Left kidney (tissue), 8 donors: ENCODE measurements at places on chromosomes 5 and 9.

- no peak for DNase-seq
Measured at GRCh38 chr5:59173578-59173977, 590.7 kb downstream of the RAB3C start.

GRCh38 chr9:124739360-124739759, 31.8 kb downstream of the NR6A1 start:
- DNase-seq, result no peak

DNA sequence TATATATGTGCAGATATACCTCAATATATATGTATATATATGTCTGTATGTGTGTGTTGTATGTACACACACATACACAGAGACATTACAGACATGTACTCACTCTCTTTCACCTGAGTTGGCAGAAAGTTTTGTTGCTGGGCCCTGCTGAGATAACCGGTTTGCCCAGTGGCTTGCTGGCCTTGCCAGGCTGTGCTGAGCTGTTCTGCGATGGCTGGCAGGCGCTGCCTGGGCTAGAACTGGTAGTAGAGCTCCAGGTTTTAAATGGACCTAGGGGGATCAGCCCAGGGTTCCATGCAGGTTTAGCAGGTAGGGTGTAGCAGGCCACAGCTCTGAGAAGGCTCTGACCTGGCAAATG, 394.3 kb downstream of the GADD45G start:
- no peak for DNase-seq

DNA sequence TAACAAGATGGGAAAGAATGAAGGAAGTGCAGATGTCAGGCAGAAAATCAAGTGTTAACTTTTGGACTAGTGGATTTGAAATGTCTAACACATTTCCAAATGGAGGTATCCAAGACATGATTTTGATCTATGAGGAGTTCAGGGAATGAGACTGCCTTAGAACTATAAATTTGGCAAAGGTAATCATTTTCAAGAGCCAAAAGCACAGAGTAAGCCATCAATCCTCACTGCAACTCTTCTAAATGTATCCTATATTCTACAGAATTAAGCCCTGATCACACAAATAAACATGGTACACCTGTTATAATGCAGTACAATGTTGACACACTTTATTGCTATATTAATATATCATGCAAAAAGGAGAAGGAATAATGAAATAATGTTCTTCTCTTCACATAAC, 55.6 kb downstream of the SETX start:
- no peak for DNase-seq

DNA sequence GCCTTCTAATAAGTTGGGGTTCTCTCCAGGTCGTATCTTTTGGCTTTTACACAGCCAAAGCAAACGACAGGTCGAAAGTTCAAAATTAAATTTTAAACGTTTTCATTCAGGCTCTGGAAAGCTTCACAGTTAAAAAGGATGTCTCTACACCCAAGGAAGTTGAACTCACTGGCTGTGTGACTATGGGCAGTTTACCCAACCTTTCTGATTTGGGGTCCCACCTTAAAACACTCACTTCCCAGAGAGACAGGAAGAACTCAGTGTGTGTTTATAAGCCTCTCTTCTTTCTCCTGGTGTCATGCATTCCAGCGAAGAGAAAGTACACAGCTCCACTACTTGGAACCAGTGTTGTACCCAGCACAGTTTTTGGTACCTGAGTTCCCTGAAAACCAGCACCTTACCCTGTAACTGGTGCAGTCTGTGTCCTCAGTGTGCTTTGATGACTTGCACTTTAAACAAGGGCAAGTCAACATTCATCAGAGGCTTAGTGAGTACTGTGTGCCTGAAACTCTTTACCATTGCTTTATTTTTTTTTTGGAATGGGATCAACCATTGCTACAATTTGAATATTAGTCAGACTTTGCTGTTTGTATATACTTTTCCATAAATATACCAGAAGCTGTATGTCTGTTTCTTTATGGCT, 1.7 kb downstream of the SRD5A1 start:
- no peak for DNase-seq

- no peak for DNase-seq
Measured at GRCh38 chr9:93154293-93154903, 20.3 kb upstream of the NINJ1 start.

DNA sequence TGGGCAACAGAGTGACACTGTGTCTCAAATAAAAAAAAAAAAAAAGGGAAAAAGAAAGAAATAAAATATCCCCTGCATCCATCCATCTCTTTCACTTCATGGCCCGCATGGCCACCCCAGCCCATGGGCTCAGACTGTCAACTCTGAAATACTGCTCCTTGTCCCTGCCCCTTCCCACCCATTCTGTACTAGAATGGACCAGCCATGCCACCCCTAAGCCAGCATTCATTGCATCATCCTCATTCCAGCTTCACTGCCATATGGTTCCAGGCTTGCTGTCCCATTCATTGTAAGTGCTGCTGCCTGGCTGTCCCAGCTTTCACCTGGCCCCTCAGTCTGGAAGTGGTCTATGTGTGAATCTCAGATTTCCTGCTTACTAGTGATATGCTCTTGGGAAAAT, 46.2 kb downstream of the SPRY4 start:
- no peak for DNase-seq

GRCh38 chr9:5949103-5949699, 58.5 kb downstream of the MLANA start:
- DNase-seq, result no peak

DNA sequence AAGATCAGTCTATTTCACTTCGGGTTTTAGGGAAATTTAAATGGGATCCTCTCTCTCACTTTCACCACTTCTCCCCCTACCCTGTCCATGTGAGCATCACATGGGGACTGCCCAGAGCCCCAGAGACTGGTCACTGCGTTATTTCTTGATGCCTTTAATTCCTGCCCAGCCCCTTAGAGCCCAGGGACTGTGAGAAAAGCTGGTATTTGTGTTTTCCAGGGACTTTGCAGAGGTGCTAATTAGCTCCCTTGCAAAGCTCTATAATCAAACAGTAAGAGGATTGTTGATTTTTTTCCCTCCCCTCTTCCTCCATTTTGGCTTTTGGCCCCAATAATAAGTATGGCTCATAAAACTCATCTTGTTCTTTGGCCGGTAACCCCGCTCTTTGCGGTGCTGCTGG, 35.6 kb downstream of the NTRK2 start:
- DNase-seq, result no peak

GRCh38 chr5:82754036-82754746, 323.0 kb downstream of the TMEM167A start:
- DNase-seq, result no peak

GRCh38 chr9:86591472-86591871, 237.3 kb upstream of the TUT7 start:
- no peak for DNase-seq

GRCh38 chr9:94156348-94157049, 72.2 kb downstream of the PTPDC1 start:
- DNase-seq, result no peak

- DNase-seq, result no peak
Measured at GRCh38 chr5:34778091-34778850, 60.7 kb upstream of the TTC23L start.

GRCh38 chr9:82599336-82599949, 463.5 kb downstream of the RASEF start:
- no peak for DNase-seq

- DNase-seq, result peak; percentile 54
Measured at GRCh38 chr5:133827011-133827410, 141.4 kb downstream of the C5orf15 start.

DNA sequence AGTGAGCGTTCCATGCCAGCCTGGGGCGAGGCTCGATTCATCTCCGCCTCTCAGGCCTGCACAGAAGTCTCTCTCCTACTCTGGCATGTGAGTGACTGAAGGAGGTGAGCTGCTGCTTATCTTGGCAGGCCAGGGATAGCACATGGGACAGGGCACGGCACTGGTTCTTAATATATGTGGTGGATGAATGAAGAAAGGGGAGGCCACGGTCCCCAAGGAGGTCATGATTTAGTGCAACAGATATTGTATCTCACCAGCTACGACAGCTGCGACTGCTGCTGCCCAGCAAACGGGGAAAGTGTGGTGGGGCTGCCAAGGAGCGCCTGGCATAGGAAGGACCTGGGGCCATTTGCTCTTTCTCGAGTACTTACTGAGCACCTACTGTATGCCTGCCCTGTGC, 19.3 kb upstream of the MAPK9 start:
- DNase-seq, result no peak

GRCh38 chr9:132575005-132575609, 7.3 kb upstream of the BARHL1 start:
- DNase-seq, result peak; percentile 73

DNA sequence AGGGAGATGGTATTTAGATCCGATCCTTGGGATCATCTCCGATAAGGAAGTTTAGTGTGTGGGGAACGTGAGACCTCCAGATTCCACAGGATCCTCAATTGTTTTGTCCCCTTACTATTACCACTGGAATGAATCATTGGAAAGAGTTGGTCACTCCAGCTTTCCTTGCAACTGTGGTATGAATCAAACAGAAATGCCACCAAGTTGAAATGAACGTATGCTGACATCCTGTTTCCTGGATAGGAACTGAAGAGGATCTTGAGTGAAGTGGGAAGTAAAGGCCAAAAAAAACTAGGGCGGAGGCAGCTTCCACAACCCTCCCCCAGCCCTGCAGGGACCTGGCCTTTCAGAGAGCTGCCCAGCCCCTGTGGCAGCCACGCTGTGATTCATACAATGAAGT, 23.9 kb downstream of the IRX1 start:
- DNase-seq, result no peak

DNA sequence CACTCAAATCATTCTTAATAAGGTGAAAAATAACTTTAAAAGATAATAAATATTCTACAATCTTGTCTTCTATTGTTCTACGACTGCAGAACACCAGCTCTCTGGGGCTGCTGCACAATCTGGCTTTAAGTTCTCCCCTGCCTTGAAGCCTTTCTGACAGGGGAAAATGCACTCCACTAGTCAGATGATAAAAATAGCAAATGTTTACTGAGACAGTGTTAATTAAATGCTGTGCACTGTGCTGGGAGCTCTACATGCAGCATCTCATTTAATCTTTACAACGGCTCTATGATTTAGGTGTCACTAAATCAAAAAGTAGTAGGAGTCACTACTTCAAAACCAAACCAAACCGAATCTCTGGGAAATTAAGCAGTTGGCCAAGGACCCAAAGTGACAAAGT, 132.7 kb downstream of the SLIT3 start:
- DNase-seq, result no peak

DNA sequence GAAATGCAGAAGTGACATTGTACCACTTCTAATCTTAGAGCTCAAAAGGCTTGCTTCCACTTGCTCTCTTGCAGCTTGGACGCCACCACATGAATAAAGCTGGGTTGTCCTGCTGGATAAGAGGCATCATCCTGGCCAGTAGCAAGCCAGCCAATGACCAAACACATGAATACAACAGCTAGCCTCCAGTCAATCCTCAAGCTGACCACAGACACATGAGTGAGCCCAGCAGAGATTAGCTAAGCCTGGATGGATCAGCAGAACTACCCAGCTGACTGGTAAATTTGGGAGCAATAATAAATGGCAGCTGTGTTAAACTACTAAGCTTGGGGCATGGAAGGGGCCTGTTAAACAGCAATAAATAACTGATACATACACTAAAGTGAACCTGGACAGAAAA, 121.1 kb upstream of the SLC12A2 start:
- no peak for DNase-seq

DNA sequence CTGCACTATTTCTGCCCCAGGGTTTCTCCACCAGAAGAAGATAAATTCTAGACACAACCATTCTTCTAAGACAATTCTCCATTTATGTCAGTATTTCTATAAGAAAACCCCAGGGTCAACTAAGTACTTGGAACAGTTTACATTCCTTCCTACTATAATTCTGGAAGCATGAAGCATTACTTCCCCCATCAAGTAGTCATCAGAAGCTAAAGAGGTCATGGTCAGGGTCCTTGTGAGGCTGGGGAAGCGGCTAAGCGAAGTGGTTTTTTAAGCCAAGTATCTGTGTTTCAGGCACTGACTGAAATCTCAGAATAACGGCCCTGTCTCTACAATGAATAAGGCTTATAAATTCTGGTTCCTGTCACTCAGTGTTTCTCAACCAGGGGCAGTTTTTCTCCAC, 197.8 kb downstream of the GLIS3 start:
- no peak for DNase-seq

DNA sequence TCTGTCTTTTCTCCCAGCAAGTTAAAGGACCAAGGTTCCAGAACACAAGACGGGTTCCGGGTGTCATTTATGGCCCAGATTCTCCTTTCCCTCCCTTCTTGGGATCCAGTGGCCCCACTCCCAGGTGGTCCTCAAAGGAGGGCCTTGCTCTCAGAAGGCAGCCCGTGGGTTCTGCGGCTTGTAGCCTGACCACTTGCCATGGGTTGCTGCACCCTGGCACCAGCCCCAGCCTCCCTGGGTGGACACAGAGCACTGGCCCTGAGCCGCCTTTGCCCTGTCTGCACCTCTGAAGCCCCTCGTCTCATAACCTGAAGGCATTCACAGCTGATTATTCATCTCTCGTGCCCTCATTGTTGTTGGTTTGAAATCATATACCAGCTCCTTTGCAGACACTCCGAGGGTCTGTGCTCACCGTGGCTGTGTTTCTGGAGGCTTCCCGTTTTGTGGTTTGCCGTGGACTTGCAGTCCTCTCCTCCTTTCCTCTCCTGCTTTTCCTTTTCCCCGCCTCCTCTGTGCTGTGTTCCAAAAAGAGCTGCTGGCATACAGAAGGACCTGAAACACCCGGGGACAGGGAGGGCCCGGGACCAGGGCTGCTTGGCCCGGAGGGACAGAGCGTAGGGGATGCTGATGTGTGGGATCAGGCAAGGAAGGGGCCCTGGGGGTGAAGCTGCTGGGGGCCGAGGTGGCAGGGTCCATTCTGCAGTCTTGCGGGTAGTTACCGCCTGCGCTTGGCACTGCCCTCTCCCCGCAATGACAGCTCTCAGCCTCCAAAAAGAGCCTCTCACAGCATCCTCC, 49.5 kb upstream of the FCN2 start:
- no peak for DNase-seq

DNA sequence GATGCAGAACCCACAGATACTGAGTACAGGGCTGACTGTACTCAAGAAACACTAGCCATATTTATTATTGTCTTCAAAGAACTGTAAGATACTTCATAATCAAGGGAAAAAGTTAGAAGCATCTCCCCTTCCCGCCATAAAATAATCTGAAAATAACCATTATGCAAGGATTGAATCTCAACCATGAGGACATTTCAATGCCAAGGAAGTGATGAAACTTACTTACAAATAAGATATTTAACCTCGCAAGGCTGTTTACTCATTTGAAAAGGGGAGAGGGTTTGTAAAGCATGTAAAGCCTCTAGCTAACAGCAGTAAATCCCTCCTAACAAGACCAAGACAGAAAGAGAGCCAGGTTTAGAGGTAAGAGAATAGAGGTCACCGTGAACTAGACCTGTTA, 6.3 kb downstream of the MYO10 start:
- no peak for DNase-seq

GRCh38 chr5:136781464-136781863, 416.1 kb upstream of the TRPC7 start:
- DNase-seq, result no peak

GRCh38 chr5:34826347-34826746, 12.6 kb upstream of the TTC23L start:
- no peak for DNase-seq

DNA sequence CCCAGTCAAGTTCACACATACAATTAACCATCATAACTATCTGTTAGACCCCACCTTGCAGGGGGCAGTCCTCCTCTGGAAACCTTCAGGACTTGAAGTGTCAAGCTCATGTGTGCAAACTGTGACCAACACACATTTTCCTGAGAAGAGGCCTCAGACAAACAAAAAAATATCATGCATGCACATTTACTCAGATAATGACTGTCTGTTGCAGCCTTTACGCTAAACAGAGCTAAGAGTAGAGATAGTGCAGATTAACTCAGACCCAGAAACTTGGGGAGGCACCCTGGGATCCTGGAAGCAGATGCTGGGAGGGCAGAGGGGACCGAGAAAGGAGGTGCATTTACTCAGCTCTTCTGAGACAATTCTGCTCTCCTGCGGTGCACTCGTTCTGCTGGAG, 3.6 kb upstream of the S1PR3 start:
- no peak for DNase-seq
